ENCODE measurements at places on chromosomes 1 and 21.
A peak's percentile ranks its signal among the peaks of the same experiment; 100 is the strongest.

DNA sequence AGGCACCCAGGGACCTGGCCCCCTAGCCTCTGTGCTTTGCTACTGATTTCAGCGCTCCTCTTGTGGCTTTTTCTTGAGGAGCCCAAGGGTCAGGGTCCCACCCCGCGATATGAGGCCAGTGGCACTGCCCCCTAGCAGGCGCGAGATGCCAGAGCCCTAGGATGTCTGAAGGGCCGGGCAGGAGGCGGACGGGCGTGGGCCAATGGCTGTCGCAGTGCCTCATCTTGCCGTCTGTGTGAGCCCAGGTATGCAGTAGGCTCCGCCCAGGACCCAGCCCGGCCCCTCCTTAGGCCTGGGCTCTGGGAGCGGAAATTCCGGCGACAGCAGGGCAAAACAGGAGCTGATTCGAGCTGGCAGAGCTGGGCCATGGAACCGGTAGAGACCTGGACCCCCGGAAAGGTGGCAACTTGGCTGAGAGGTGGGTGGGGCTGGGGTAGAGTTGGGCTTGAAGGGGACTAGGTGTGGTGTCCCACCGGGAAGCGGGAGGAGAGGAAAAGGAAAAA is at the start of gene CNKSR1:
Gene CNKSR1, plus strand, starts transcription at position 310 of the 503 bp plus-strand sequence. Its CDS starts 57 bp downstream, at position 367.
- no peak for DNase-seq

- DNase-seq: no peak
These were observed 190.5 kb downstream of the GABPA start for GRCh38 chr21:25925064-25925800.

GRCh38 chr1:115313182-115313581 is 24.9 kb downstream of the NGF start:
- DNase-seq: no peak

DNA sequence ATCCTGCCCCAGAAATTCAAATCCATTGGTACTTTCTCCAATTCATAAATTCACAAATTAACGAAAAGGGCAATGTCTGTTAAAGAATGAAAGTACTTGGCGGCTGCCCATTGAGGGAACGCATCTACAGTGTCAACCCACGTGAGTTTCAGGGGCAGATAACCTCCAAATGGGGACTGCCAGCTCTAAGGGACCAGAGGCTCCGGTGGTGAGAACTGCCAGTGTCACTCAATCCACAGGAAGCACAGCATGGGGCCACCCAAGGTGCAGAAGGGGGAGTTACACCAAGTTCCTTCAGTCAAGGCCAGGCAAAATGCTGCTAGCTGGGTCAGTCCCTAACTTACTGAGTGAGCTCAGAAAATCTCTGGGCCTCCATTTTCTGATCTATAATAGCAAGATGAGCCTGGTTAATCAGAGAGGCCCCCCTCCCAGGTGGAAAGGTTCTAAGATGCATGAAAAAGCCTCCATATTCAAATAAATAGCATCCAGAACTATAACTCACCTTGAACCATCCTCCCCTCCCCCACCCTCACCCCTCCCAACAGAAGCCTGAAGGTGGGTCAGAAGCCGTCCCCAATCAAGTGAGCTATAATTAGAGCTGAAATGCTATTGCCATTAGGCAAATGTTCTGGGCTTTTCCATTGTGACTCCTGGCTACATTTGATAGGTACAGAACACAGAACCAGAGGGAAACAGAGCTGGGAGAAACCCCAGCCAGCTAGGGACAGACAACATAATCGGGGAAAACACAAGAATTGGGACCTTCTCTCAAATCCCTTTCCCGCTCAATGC is 41.7 kb downstream of the LRP8 start:
- no peak for DNase-seq

GRCh38 chr1:217482356-217483102 is 148.4 kb downstream of the GPATCH2 start:
- peak; percentile 53 for DNase-seq

DNA sequence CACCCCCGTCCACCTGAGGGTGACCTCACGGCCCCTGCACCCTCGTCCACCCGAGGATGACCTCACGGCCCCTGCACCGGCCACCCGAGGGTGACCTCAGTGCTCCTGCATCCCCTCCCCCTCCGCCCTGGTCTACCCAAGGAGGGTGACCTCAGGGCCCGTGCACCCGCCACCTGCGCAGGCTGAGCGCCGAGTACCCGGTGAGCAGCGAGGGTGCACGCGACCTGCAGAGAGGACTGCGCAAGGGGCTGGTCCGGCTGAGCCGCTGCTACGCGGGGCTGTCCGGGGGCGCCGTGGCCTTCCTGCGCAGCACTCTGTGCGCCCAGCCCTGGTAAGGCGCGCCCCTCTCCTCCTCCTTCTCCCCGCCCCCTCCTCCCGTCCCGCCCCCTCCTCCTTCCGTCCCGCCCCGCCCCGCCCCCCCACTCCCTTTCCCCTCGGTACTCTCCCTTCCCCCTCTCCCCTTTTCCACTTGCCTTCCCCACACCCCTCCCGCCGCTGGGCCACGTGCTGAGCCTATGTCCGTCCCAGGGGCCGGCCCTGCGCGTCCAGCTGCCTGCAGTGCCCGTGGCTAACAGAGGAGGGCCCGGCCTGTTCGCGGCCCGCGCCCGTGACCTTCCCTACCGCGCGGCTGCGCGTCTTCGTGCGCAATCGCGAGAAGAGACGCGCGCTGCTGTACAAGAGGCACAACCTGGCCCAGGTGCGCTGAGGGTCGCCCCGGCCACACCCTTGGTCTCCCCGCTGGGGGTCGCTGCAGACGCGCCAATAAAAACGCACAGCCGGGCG is 28.4 kb downstream of the TRIM11 start:
- DNase-seq: peak; percentile 70

GRCh38 chr1:38030596-38031512 is 15.7 kb downstream of the POU3F1 start:
- DNase-seq: no peak

DNA sequence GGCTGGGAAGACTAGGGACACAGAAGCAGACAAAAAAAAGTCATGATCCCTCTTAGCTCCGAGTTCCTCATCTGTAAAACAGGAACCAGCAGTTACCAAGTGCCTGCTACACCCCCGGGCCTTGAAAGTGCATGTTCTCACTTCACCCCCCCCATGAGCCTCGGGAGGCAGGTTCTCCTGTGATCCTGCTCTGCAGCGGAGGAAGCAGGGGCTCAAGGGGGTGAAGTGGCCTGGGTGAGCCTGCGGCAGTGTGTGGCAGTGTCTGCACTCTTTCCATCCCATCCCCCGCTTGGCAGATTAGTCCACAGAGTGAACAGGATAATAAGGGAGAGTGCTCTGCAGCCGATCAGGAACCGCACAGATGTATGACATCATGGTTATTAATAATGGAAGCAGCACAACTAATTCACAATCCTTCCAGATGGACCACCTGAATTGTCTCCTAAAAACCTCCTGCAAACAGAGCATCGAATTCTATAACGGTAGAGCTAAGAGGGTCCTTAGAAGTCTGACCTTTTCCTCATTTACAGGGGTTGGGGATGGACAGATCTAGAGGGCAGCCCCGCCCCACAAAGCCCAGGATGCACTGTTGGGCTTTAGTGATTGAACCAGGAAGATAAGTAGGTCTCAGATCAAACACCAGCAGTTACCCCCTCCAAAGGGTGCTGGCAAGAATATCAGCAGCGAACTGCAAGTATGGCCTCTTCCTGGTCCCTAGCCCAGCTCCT is 174.1 kb upstream of the EDN2 start:
- no peak for DNase-seq

GRCh38 chr1:5659606-5660005 is 332.6 kb downstream of the NPHP4 start:
- no peak for DNase-seq

- DNase-seq: no peak
These were observed 2.1 kb upstream of the ATXN7L2 start for GRCh38 chr1:109481646-109482045.

DNA sequence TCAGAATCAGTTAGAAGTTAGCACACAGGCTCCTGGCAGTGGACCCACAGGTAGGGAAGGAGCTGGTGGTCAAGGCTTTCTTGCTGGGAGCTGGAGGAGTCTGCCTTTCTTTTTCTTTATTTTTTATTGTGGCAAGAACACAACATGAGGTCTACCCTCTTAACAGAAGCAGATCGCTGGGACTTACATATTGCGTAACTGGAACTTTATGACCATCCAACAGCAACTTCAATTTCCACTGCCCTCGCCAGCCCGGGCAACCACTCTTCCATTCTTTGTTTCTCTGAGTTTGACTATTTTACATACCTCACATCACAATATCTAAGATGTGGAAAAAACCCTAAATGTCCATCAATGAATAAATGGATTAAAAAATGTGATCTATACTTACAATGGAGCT is 147.8 kb upstream of the AJAP1 start:
- no peak for DNase-seq

- DNase-seq: peak; percentile 56
These were observed at the start of gene FAM78B for GRCh38 chr1:166166698-166167571. Gene FAM78B, minus strand, starts transcription at chr1:166167001. Its CDS starts 753 bp downstream, at chr1:166166248.

- DNase-seq: no peak
These were observed 25.7 kb downstream of the DNAJC11 start for GRCh38 chr1:6675941-6676340.

- DNase-seq: no peak
These were observed 15.9 kb downstream of the CLDN14 start for GRCh38 chr21:36463991-36464390.

GRCh38 chr1:242005866-242006535 is 7.1 kb upstream of the MAP1LC3C start:
- DNase-seq: no peak

DNA sequence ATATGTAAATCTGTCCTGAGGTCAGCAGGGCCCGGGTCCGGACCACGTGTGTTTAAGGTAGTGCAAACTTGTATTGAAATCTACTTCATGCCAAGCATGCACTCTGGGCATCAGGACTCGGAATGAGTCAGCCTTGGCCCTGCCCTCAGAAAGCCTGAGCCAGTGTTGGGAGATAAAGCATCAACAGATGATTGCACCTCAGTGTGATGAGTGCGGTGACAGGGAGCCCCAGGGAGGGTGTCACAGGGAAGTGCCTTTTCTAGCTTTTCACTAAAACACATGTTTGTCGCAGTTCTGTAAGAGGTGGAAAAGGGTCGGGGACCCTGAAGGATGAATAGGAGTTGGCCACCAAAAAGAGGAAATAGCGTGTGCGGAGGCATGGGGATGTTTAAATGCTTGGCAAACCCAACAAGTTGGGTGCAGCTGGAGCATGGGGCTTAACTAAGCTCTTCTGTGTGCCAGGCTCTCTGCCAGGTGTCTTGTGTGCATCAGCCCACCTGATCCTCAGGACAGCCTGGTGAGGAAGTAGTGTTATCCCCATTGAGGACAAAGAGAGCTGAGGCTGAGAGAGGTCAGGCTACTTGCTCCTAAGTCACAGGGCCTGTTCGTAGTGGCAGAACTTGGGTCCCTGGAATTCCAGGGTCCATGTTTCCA is 48.2 kb upstream of the EPB41 start:
- no peak for DNase-seq

DNA sequence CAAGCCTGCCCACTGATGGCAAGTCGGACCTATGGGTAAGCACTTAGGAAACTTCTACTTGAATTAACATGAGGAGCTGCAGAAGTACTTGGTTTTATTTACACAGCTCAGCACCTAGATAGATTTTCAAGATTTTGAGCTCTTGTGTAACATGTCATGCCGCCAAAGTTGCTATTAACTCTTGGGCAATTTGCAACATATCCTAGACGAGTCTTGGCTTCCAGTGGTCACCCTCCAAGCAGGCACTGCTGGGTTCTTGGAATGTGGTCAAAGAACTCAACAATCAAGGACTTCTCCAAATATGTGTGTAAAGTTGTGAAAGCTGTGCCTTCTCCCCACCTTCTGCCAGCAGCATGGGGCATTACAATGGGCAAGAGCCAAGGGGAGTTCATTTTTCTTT is 17.8 kb upstream of the GUCA2B start:
- DNase-seq: no peak

DNA sequence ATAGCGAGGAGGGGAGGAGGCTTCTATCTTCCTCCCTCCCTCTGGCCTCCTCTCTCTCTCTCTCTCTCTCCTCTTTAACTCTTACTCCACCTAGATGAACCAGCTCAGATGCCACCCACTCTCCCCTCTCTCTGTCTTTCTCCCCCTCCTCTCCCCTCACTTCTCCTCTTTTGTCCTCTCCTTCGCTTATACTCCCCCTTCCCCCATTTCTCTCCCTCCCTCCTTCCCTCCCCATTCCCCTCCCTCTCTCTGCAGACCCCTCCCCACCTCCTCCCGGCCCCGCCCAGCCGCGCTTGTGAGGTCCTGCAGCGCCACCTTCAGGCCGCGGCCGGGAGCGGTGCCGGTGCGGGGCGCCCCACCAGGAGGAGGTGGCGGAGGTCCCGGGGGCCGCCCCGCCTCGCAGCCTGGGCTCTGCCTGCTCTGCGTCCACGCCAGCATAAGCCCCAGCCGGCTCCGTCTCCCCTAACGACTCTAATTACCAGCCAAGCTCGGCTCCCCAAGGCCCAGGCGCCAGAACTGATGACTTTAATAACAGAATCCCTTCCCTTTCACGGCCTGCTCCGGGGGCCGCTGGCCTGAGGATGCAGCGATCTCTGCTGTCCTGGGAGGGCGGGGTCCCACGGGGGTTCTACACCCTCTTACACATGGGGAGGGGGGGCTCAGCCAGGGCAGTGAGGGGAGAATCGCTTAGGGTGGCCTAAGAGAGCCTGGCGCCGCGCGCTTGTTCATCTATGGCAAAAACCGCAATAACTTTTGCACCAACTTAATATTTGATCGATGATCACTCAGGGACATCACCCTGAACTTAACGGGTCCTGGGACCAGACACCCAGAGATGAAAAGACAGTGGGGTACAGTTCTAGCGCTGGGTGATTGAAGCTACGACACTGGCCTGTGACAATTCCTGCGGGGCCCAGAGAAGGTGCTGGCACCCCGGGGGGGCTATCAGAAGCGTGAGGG is 637.3 kb downstream of the MATN1 start:
- DNase-seq: peak; percentile 30

GRCh38 chr1:31795801-31796621 is 19.8 kb downstream of the SPOCD1 start:
- DNase-seq: no peak

GRCh38 chr1:64042331-64043100 is 160.9 kb upstream of the UBE2U start:
- DNase-seq: no peak

DNA sequence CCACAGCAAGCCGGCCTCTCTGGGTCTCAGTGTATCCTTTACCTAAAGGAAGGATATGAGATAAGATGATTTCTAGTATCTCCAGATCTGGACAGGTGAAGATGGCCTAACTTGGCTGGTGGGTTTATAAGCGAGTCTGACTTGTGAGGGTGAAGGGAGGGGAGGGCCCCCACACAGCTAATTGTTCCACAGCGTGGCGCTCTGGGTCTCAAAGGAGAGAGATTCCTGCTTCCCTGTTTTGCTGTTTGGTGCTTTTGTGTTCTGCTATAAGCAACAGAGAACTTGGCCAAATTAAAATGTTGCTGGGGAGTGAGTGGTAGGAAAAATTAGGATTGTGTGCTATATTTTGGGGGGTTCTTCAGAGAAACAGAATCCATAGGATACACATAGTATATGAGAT is 28.9 kb upstream of the NLRP3 start:
- DNase-seq: no peak

GRCh38 chr21:32733990-32734613 is 6.3 kb upstream of the SYNJ1 start:
- DNase-seq: no peak

All from activated CD4-positive, alpha-beta T cell treated with anti-CD3 and anti-CD28 coated beads, Interleukin-2, amount 10 ng/mL, durations not matched to agents 7 days and 5 days (primary cell).